BJ (cell line): ENCODE measurements at places on chromosomes 3 and 15.

GRCh38 chr15:68558318-68559305, 20.2 kb upstream of the CORO2B start:
- no peak for DNase-seq

DNA sequence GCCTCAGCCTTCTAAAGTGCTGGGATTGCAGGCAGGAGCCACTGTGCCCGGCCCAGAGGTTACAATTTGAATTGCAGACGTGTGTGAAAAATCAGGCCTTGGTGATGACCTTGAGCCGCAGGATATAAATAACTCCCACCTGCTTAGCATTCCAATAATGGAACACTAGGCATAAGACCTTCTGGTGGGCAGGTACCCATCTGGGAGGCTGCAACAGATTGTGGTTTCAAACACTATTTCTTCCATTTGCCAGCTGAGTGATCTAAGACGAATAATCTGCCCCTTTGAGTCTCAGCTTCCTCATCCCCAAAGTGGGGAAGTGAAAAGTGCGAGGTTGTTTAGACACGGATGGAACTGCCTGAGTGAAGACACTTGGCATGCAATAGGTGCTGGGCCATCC, 47.7 kb upstream of the HERC1 start:
- no peak for DNase-seq

GRCh38 chr3:88440701-88441100, 290.9 kb downstream of the C3orf38 start:
- no peak for DNase-seq

DNA sequence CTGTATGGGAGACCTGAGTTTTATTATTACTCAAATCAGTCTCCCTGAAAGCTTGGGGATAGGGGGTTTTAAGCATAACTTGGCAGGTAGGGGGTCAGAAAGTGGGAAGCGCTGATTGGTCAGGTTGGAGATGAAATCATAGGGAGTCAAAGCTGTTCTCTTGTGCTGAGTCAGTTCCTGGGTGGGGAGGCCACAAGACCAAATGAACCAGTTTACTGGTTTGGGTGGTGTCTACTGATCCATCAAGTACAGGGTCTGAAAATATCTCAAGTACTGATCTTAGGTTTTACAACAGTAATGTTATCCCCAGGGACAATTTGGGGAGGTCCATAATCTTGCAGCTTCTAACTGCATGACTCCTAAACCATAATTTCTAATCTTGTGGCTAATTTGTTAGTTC, 17.8 kb upstream of the IQCF6 start:
- DNase-seq, result no peak

DNA sequence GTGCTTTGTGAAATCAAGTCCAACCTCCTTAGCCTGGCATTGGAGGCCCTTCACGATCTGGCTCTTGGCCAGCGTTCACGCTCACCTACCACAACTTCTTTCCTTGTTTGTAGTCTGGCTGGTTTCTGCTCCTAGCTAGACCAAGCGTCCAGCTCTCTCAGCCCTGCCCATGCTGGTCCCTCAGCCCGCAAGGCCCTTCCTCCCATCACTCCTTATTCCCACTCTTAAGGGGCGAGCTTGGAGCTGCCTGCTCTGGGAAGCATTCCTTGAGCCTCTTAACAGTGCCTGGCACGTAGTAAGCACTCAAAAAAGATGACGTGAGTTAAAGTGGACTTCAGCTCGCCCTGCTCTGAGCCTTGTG, 8.7 kb downstream of the SLC6A6 start:
- DNase-seq, result no peak

GRCh38 chr15:45023659-45024225, 747 bp downstream of the SORD start:
- DNase-seq, result no peak

GRCh38 chr15:45427085-45427484, 48.7 kb upstream of the GATM start:
- DNase-seq, result no peak

DNA sequence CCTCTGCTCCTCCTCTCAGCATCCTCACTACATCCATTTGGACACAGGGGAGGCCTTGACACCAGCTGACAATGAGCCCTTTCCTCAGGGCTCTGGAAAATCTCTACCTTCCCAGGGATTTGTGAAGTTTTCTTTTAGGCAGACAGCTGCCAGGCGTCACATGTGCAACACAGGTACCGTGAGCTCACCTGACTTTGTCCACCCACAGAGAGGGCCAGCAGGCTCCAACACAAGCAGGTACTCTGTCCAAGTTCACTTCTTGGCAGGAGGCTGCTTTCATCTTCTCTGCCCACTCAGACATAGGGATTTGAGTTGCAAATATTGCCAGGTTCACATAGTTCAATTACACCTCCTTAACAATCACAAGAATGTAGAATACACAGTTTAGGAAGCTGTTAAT, 15.3 kb upstream of the MINAR1 start:
- DNase-seq, result no peak

DNA sequence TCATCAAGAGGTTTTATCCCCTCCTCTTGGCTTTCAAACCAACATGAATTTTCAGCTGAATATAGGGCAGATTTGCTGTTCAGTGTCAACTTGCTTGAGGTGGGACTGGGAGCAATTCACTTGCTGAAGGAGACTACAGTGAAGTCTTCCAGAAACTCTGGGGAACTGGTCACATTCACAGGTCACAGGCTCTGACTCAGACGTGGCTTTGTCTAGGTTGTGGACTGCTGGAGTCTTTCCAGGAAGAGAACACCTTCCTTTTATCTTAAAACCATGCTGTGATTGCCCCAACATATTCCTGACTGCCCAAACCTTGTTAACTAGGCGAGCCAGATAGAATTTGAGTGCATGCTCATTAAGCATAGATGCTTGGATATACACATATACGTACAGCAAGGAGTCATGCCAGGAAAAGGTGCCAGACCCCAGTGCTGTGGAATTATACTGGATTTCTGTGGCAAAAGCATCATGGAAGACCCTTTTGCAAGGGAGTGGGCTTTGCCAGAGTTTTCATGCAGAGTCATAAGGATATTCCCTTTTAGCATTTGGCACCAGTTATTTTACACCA, 399.1 kb upstream of the TBL1XR1 start:
- DNase-seq, result no peak

DNA sequence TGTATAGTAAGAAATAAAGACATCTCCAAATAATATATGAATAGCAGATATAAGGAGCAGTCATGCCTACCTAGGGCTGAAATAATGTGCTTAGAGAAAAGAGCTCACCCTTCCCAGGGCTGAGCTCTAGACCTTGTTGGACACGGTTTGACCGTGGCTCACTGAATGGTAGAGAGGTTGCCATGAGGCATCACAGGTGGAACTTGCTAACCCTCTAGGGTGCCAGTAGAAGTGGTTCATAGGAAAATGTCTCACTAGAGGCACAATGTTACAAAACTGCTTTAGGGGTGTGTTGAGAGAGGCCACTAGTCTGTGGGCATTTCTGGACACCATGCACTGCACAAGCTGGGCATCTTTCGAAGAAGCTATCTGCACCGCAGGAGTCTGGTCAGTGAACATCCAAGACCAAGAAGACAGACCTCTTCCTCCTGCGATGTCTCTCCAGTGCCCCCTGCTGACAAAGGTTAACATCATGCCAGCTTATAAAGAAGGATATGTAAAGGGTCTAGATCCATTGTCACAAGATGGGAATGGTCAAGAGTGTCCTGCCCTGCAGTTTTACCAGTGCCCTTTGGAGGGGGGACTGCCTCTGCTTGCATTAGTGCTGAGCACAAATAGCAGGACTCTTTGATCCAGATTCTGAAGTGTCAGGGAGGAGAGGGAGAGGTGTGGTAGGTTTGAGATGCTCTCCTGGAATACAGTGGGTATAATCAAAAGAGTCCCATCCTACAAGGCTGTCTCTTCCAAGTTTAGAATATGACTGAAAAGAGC, 266.8 kb downstream of the ZNF385D start:
- DNase-seq, result no peak

DNA sequence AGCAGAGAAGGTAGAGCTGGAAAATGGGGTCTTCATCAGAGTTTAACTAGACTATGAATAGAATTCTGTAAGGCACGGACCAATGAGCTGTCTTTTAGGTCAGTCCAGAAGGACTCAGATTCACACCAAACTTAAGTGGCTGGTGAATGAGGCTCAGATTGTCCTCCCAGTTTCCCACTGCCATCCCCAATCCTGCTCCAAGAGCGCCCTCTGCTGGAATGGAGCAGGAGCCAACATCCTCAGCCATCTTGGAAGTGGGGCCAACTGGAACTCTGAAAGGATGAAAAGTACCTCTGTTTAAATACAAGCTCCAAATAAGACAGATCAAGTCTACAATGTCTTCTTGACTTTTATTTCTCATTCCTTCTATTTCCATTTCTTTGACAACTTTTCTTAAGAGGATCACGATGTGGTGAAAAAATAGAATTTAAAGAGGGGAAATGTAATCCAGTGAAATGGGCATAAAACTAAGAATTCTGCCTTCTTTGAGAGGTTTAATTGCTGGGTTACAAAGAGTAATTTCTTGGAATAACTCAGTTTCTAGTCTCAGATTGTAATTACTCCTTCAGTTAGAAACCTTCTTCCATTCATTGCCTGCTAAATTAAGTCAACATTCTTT, 217.1 kb upstream of the TPRG1 start:
- no peak for DNase-seq

- DNase-seq, result no peak
These were observed 213.4 kb upstream of the STT3B start for GRCh38 chr3:31319332-31319731.

DNA sequence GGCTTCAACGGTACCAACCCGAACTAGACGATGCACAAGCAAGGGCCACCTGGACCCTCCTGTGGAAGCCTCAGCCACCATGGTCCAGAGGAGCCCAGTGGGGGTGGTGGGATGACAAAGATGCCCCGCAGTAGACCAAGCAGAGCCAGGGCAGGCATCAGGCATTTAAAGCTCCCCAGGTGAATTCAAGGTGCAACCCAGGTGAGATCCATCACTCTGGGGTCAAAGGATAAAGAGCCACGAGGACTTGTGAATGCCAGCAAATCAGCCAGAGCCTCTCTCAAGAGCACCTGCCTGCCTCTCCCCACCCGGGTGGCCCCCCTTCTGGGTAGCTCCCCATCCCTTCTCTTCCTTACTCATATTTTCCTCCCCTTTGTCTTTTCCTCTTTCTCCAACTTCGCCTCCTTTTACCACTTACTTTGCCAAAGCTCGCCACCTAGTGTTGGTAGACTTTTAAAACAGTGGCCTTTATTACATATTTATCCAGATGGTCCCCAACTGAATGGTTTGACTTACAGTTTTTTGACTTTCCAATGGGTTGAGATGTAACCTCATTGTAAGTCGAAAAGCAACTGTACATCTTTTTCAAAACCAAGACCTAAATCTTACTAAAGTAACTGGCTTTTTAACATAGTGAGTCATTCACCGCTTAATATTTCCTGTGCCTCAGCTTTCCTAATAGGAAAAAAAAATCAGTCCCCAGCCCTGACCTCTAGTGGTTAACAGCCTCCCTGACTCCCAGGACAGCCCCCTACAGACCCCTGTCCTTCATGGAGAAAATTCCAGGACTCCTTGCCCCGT, 18.8 kb downstream of the PLA2G4F start:
- DNase-seq, result peak; percentile 2

- DNase-seq, result no peak
These were observed 68.6 kb downstream of the KAT2B start for GRCh38 chr3:20108869-20109268.

DNA sequence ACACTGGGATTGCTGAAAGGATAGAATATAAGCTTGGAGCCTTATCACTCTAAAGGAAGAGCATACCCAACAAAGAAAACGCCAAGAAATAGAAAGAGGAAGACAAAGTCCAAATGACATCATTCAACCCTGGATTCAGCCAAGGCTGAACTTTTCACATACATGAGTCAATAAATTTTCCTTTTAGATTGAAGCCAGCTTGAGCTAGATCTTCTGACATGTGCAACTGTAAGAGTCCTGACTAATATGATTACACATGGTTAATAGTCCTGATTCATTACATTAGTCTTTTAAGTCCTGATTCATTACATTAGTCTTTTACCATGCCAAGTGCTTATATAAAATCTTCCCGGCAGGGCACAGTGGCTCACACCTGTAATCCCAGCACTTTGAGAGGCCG, 13.6 kb upstream of the DENND6A start:
- DNase-seq, result peak; percentile 44

GRCh38 chr15:34804113-34804512, 8.8 kb upstream of the ACTC1 start:
- DNase-seq, result no peak

DNA sequence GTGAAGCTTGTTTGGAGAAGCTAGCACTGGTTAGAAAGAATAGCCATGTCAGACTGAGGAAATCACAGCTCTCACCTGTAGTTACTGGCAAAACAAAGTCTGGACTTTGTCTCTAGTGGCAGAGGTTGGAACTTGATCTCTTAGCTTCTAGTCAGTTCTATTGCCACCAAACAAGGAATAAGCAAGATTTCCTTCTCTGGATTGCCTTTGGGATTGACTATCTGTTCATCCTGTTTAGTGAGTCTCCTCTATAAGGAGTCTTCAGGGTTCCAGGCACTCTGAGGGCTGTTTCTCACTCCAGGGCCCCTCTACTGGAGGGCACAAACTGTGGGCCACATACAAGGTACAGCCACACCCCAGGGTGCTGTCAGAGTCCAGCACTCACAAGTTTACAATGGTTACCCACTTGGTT, 426.6 kb upstream of the THBS1 start:
- no peak for DNase-seq

DNA sequence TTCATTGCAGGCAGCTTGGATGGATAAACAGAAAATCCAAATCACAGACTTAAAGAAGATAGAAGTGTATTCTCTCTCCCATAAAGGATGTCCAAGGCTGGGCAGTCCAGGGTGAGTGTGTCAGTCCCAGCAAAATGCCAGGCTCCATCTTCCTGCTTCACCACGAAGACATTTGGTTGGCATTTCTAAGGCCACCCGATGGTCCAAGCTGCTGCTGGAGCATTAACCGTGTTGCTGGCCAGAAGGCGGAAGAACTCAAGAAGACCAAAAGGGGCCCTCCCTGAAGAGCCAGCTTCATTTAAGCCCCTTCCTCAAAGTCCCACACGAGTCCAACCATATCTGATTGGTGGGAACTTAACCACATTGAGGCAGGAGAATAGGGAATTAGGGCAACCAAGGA, 3.0 kb upstream of the CYP11A1 start:
- DNase-seq, result no peak

DNA sequence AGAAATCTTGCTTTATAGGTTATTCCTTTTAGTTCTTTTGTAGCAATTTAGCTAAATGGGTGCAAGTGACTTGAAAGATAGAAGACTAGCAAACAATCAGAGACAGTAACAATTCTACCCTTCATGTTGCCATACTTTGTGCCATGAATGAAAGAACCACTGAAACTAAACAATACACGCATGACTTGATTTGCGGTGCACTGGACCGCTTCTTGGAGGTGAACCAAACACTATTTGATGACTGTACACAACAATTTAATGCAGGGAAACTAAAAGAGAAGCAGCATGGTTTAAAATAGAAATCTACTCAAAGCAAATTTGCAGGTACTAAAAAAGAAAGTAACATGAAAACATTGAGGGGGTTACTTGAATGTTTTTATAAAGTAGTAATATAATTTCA, 331.0 kb upstream of the RARB start:
- DNase-seq, result no peak

GRCh38 chr3:190424108-190424477, 25.6 kb downstream of the TMEM207 start:
- no peak for DNase-seq
